Dermis microvascular lymphatic vessel endothelial cell (primary cell): ENCODE measurements at places on chromosomes 13 and 19.

GRCh38 chr13:113322043-113322461 lies 25.0 kb downstream of the LAMP1 start:
- DNase-seq = no peak

DNA sequence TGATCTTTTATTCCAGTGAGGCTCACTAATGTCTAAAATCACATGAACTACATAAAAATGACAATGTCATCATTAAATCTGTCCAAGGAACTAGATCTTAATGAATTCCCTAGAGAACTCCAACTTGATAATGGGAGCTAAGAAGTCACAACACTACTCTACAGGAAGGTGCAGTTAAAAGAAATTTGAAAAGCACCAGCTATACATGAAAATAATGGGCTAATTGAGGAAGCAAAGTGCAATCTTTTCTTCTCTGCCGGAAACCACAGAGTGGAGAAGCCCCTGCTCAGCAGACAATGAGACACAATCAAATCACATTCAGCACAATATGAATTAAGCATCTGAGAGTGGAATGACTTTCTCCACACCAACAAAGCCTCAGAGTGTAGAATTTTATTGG lies 261.7 kb downstream of the LHFPL6 start:
- DNase-seq = no peak

GRCh38 chr13:78630511-78630910 lies 27.2 kb upstream of the POU4F1 start:
- DNase-seq = no peak

DNA sequence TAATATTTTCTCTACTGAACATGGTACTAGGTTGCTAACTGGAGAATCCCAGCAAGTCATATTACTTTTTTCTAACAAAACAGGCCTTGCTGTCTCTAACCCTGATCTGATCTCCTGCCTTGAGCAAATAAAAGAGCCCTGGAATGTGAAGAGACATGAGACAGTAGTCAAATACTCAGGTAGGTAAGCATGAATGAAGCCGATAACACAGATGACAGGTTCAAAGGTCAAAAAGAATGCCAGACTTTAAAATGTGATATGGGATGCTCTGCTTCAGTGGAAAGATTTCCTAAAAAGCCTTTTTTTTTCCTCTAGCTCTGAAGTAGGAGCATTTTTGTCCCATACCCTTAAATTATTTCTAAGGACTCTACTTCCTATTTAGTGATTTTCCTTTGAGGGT lies 28.7 kb downstream of the ZNF726 start:
- no peak for DNase-seq

DNA sequence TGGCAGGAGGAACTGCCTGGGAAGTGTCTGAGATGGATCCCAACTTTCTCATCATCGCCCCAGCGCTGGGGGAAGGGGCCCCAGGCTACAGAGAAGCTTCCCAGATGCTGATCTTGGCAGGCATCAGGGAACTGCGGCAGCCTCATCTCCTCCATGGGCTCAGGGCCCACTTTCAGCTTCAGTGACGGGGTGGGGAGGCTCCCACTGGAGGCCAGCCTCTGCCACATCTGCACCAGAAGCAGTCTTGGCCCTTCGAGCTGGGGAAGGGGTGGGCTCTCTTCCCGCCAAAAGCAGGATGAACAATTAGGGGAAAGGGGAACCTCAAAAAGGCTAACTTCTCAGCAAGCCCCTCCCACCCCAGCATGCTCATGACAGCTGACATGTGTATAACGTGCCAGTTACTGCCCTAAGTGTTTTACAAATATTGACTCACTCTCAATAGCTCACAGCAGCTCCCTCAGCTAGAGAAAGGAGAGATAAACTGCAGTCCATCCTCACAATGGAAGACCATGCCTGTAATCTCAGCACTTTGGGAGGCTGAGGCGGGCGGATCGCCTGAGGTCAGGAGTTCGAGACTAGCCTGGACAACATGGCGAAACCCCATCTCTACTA lies 7.1 kb upstream of the S1PR2 start:
- no peak for DNase-seq

DNA sequence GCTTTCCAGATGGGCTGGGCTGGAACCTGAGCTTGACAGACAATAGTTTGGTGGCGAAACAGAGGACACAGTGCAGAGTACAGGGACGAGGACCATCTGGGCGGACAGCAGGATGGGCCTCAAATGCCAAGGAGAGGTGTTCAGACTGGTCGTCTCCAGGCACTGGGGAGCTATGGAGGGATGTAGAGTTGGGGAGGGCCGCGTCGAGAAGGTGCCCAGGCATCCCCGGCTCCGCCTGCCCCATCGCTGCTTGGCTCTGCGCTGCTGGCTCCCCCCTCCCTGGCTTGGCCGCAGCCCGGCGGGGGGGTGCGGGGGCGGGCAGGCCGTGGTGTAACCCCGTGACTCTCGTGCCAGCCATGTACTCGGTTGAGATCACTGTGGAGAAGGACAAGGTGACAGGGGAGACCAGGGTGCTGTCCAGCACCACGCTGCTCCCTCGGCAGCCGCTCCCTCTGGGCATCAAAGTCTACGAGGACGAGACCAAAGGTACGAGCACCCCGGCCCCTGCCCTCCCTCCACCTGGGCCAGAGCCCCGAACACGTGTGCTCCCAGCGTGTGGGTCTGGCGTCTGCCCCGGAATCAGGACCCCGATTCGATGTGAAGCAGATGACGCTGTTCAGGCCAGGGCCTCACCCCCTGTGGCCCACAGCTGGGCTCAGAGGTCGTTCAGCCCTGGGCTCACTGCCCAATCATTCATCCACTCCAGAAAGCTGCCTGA lies 10.8 kb upstream of the MISP start:
- no peak for DNase-seq

GRCh38 chr13:40343550-40344269 lies 322.7 kb downstream of the FOXO1 start:
- no peak for DNase-seq

DNA sequence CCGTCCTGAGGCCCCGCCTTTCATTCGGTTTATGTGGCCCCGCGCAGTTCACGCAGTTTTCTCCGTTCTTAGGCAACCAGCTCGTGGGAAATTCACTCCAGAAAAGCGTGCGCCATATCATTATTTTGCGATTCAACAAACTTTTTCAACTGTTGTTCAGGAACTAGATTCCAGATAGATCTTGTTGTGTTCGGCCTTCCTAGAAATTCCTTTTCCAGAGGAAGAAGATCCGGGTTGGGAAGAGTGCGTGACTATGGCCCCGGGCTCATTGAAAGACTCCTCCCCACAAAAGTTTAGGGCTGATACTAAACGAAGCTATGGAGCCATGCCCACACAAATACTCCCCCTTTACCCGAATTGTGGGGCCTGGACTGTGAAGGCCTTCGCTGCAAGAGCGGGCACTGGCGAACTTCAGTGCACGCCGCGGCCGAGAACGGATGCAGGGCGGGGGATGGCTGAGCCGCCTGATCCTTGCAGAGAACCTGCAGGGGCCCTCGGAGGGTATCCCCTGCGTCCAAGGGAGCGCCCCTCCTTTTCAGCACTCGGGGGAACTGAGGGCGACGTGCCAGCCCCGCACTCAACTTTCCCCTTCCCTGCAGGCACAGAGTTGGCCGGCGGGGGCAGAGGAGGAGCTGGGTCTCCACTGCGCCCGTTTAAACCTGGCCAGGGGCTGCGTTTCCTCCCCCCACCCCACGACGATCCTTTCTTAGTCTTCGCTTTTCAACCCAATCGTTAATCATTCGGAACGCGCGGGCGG lies 904 bp upstream of the SOX1 start:
- no peak for DNase-seq

- no peak for DNase-seq
Observed at GRCh38 chr13:50361282-50361681, 346.0 kb downstream of the KCNRG start.

- DNase-seq = peak; percentile 98
Observed at GRCh38 chr13:64723724-64724123, 2506.4 kb downstream of the PCDH9 start.

DNA sequence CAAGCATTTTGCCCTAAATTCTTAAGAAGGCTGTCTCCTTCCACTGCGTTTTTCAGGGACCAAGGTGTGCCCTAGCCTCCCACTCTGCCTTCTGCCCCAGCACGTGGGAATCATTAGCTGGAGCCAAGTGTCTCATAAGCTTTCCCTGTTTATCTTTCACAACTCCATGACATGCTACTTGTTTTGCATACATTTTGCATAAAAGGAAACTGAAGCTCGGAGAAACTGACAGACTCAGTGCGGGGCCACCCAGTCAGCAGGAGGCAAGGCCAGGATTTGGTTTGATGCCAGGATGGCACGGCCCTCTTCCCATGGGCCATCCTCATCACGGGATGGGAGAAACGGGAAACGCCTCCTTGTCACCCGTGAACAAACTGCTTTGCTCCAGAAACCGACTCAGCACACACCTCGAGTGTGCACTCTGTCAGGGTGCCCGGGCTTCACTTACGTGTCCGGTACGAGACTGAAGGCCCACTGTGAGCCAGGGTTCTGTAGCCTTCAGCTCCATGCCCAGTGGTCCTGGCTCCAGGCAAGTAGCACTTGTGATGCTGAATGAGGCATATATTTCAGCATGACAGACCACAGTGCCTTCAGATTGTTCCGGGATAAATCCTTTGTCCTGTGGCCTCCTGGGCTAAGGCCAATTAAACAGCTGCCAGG lies 9.6 kb downstream of the CEBPA start:
- no peak for DNase-seq

GRCh38 chr19:48196933-48197665 lies 26.6 kb downstream of the ZSWIM9 start:
- peak; percentile 47 for DNase-seq

- no peak for DNase-seq
Observed at GRCh38 chr19:30878495-30878894, 470.7 kb downstream of the TSHZ3 start.

DNA sequence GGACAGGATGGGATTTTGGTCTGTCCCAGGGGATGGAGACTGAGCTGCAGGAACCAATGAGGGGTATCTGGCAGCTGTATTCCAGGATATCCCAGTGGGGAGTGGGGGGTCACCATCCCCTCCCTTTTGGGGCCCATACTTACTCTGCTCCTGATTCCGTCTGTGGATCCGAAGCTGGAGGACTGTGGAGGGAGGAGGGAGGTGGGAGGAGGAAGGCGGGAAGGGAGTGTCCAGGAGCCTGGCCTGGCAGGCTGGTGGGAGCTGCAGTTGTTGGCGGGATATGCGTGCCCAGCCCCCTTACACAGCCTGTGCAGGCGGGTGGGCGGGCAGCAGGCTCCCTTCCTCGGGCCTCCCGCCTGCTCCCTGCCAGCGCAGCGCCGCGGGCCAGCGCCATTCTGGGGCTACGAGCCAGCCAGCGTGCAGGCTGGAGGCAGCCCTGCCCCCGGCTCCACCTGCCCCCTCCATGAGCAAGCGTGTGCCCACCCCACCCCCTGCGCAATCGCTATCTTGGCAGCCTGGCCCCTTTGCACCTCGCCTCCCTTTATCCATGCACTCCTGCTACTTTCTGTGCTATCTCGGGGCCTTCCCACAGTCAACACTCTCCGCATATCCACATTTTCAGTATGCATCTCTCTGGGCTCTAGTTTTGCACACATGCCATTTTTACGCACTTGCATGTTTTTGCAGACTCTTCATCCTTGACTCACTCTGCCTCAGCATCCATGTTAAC lies 2.8 kb downstream of the MAMSTR start:
- no peak for DNase-seq

DNA sequence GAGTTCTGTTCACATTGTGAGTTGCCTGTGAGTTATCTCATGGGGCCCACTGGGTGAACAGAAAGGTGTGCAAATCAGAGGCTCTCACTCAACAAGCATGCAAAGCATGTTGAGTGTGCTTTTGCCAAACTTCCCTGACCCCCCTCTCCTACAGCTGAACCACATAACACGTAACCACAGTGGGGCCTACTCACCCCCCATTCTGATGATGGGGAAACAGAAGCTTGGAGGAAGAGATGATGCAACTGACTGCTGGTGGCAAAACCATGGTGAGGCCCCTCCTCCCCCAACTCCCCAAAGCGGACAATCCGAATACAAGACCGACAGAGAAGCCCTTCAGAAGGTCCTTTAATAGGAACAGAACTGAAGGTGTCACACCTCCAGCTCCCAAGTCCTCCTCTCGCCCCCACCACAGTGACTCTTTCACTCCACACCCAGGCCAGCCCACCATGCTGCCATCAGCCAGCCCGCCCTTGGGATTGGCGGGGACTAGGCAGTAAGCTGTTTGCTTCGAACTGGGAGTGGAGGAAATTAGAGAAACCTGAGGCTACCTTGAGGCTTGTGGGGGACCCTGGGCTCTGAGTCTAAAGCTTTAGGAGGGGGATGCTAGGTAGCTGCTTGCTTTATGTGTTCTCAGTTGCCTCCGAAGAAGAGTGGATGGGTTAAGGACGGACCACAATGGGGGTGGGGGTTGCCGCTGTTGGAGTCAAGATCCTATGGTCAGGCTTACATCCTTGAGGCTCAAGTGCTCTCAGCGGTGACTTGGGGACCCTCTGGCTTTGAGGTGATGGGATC lies 3.8 kb downstream of the ZNF784 start:
- DNase-seq = no peak

DNA sequence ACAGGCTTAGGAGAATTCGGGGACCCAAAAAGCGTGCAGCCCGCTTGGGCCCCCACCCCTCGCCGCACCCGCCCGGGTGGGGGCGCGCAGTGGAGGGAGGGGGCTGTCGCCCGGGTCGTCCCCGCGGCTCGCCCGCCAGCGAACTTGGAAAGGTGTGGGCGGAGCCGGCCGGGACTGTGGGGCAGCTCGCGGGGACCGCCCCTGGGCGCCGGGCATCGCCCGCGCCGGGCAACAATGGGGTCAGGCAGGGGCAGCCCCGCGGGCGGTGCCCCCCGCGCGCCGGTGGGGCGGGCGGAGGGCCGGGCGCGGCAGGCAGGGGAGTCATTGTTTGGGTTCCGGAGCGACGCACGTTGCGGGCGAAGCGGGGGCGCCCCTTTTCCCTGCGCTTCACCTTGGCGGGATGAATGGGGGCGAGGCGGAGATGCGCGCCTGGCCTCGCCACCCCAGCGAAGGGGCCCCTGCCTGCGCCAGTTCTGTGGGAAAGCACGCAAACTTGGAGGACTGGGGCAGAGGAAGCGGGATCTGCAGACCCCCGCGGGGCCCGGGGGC lies 647 bp upstream of the KLF12 start:
- DNase-seq = no peak

DNA sequence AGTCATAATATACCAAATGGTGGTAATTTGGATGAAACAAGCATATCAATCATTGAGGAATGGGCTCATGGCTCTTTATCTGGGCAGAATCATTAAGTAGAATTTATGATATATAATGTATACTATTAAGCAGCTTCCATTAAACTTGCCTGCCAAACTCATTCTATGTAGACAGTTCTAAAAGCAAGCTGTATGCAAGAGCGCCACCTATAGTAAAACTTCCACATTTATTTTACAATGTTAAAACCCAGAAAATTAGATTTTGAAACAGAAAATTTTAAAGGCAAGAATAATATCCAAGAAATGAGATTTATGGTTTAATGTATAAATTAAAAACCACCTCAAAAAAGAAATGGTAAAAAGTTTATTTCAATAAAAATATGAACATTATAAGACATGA lies 161.5 kb downstream of the MZT1 start:
- no peak for DNase-seq

DNA sequence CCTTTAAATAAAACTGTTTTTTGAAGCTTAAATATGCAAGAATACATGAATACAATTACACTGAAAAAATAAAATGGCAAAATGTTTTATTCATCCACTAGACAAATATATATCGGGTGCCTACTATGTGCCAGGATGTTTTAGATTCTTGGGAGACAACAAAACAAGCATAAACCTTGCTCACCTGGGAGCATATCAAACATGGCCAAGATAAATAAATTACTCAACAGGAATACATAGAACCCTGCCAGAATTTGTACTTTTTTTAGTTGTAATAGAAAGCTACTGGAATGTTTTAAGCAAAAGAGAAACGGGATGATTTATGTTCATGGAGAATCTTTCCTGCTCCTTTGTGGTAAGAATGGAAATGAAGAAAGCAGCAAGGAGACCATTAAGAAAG lies 2358.5 kb upstream of the PCDH20 start:
- DNase-seq = no peak
